CD4-positive, alpha-beta T cell treated with Interleukin-6 at 100 ng/mL for 8 hours (primary cell): ENCODE measurements at places on chromosomes 6 and 20.

DNA sequence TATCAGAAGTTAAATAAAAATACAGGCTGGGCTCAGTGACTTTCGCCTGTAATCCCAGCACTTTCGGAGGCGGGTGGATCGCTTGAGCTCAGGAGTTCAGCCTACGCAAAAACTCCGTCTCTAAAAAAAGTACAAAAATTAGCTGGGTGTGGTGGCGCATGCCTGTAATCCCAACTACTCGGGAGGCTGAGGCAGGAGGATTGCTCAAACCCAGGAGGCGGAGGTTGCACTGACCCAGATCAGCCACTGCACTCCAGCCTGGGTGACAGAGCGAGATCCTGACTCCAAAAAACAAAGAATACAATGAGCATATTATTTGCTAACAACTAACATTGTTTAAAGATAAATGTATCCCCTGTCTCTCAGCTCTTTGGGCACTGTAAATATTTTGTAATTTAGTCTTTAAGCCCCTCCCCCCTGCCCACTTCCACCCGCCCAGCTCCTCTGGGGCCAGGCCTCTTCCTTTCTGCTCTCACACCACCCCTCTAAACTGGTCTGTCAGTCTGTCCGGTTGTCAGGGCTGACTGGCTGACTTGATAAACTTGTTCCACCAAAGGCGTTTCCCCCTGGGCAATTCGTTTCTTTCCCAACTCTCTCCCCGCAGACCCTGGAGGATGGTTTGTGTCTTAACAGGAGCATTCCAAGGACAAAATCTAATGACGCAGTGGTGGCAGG lies 62.4 kb upstream of the QKI start:
- DNase-seq: no peak

DNA sequence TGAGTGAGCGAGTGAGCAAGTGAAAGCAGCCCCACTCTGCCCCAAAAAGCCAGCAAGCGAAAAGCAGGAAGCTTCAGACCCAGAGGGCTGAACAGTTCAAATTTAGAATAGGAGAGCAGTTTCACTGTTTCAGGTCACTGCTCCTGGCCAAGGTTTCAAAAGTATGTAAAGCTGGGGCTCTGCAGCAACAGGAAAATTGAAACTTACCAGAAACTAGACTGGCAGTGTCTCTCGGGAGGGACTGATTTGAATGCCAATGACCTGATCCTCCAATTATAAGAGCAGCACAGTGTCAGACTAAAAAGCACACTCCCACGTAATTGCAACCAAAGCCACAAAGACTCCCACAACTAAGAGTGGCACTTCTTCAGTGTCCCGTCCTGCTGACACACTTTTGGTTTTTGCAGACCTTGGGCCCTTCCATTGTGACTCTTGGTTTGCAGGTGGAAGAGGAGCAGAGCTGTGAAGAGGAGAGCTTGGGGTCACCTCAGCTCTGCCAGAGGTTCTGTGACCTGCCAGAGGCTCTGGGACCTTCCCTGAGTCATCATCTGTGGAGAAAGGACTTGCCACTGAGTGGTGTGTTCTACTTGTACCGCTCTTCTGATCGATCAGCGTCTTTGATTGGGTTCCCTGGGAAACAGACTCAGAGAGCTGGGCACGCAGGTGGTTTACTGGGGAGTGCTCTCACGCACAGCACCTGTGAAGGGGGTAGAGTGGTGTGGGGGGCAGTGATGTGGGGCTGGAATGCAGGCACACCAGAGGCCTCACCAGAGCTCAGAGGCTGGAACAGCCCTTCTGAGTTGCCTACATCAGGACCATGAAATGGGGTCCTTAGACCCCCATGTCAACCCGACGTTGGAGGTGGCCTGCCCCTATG lies 52.7 kb upstream of the PTGIS start:
- DNase-seq: no peak

DNA sequence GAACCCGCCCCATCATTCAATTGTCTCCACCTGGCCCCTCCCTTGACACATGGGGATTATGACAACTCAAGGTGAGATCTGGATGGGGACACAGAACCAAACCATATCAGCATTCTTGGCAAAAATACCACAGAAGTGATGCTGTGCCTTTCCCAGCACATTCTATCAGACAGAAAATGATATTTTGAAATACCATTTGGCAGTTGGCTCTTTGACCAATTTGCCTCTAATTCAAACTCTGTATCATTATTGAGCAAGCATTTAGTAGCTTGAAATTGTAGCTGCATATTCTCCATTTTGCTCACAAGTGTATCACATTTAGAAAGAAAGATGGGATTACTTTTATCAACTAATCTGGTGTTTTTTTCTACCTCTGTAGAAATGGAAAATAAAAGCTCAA lies 64.0 kb downstream of the PLCB1 start:
- no peak for DNase-seq

DNA sequence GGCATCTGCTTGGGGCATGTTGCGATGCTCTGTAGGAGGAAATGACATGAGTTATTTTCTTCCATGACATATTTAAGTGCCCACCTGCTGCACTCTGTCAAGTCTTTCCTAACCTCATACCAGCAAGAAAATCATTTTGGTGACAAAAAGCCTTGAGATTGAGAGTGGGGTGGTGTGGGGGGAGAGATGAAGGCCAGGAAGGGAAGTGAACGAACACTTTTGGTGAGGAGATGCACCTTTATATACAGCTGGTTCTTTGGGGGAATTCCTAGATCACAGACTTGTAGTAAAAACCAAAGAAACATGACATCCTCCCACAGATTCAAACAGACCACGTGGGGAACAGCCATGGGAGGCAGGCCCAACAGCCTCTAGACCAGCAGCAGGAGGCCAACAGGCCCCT lies 26.1 kb downstream of the NCOA5 start:
- DNase-seq: no peak

DNA sequence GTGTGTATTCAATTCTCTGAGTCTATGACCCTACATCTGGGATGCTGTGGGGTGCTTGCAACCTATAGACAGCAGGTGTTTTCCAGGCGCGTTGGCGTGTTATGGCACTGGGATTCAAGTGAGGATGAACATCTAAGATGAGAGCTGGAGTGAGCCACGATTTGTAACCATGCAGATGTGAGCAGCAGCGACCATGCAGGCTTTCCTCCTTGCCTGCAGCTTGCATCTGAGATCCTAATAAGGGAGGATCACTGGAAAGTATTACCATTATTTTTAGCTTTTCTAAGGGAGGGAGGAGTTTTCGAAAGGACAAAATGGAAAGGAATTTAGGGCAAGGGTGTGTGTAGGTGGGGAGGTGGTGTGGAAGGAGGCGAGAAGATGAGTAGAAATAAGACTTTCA lies 216.7 kb downstream of the ATXN1 start:
- no peak for DNase-seq

GRCh38 chr6:131231103-131231502 lies 95.8 kb downstream of the AKAP7 start:
- DNase-seq: no peak
